ENCODE measurements at places on chromosomes 5 and 9.

DNA sequence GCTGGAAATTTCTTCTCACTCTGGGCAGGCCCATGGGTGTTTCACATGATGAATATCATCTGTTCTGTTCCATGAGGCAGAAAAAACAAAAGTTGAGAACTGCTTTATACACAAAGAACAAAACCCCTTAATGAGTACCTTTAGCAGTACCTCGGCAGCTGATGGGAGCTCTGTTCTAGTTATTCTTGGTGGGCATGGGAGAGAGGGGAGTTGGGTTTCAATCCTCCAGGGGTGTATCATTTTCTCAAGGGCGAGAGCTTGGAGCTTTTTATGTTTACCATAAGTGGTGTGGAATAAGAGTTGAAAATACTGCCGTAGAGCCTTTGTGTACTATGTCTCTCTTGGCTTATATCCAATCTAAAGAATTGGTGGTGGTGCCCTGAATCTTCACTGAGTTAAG lies 103.3 kb upstream of the ZNF608 start:
- no peak for DNase-seq

DNA sequence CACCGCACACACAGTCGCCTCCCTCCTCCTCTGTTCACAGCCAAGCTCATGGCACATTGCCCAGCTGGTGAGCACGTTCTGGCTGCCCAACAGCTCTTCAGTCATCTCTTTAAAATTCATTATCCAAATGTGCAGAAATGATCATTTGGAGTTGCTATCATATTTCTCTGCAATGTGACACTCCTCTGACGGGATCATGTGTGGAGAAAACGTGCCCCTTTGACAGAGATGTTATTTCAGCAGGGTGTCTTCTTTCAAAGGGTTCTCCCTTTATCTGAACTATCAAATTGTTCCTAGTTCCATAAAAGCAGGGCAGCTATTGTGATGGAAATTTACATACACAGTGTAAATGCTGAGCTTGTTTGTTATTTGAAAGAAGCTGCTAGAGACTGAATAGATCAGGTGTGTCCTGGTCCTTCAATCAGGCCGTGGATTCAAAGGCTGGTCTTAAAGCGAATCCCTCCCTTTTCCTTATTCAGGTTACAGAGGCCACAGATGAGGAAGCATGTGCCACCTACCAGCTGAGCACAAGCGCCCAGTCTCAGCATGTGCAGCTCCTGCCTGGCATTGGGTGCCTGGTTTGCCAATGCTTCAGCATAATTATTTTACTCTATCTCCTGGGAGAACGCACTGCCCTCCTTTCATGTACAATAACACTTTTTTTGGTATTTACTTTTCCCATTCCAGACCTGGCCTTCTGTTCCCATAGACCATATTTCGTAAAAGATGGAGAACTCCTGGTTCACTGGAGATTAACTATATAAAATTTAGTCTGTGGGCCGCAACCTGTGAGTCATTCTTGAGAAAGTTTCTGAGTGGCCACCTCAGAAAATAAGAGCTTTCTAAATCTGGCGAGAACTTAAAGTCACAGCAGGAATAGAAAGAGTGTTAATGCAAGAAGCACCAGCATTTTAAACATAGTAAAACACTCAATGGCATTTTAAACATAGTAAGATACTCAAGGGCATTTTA lies 433.7 kb downstream of the ENC1 start:
- DNase-seq = no peak

- DNase-seq = no peak
Measured at GRCh38 chr5:95883185-95884016, 60.9 kb upstream of the GLRX start.

GRCh38 chr9:110864011-110864410 lies 174.3 kb downstream of the LPAR1 start:
- no peak for DNase-seq

GRCh38 chr9:101376111-101376848 lies 8.5 kb downstream of the BAAT start:
- DNase-seq = no peak

DNA sequence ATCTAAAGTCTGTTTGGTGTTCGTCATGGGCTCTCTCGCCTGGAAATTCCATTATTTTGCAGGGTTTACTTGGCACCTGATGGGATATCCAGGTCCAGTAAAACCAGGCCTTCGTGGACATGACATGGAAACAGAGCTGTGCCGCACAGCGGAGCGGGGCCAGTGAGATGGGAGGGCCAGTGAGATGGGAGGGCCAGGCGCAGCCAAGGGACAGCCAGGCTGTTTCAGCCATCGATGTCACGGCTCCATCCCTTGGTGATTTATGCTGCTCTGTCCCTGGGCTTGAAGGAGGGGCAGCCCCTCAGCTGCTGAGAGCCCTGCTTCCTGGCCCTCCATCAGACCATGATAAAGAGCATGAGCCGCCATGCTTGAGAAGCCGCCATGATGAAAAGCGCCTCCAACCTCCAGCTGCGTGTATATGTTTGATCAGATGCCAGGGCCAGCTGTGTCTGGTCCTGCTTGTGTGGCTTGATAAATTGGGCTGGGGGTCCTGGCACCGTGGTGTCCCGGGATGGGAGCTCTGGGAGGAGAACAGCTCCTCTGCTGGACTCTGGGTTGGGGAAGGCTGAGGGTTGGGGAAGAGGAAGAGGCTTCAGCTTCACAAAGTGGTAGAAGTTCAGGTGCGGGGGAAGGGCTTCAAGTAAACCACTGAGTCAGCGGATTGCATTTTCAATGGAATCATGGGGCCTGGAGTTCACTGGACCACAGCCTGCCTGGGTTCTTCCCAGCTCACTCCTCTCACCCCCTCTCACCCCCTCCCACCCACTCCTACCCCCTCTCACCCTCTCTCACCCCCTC lies 6.1 kb upstream of the COL5A1 start:
- DNase-seq = no peak

GRCh38 chr5:115349001-115349817 lies 52.8 kb upstream of the CCDC112 start:
- no peak for DNase-seq

DNA sequence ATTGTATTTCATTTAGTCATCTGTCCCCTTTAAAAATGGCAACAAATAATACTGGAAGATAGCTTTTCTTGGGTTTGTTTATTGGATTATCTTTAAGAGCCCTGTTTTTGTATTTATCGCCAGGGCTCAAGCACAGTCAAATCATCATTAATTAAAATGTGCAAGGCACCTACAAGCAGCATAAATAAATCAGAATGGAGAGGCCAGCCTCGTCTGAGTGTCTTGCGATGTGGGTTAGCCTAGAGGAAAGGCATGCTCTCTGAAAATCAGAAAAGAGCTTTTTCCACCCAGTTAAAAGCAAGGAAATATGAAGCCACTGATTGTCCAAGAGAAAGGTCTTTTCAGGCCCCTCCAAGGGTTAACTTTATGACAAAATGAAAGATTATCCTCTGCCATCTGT lies 31.8 kb downstream of the ZFAND5 start:
- no peak for DNase-seq

DNA sequence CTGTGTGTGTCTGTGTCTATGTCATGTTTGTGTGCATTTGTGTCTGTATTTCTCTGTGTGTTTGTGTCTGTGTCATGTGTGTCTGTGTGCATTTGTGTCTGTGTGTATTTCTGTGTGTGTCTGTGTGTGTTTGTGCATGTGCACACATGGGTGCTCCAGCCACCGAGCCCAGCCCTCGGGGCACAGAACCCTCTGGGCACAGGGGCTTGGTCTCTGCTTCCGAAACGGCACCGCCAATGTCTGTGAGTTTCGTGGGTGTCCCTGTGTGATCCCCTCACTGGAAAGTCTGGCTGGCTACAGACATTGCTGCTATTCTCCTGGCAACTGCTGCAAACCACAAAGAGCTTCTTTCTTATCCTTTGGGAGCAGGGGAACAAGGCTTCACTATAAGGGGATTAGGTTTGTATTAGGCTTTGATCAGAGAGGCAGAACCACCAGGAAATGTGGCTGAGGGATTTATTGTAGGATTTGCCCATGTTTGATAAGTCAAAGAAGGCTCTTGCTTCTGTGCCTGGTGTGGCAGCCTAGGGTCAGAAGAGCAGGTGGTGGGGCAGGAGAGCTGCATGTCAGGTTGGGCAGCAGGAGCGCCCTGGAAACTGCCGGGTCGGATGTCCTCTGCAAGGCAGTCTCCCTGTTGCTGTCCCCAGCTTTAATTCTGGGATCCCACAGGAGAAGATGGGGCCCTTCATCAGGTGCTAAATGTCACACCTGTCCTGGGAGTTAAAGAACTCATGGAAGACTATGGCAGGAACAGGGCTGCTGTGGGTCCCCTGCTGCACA lies 39.6 kb upstream of the FCN1 start:
- DNase-seq = no peak

DNA sequence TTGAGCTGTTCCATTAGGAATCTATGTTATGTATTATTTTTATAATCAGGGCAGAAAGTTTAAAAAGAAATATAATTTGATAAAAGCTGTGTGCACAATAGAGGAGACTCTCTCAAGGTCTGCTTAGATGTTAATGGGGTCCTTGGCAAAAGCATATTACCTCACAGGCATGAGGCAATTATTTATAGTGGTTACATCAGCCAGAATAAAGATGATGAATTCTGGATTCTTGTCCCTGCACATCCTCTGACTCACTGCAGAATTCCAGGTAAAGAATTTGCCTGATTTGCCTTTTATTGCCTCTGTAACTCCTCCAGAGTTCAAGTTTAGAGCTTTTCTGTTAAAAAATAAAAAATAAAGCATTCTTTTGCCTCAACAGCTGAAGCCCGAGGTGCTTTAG lies 253.6 kb downstream of the MAST4 start:
- no peak for DNase-seq

GRCh38 chr5:105030153-105030552 lies 1467.6 kb upstream of the NUDT12 start:
- DNase-seq = no peak

GRCh38 chr5:132952829-132953228 lies 10.6 kb downstream of the AFF4 start:
- DNase-seq = no peak

- DNase-seq = no peak
Measured at GRCh38 chr9:16002816-16003215, 450.0 kb downstream of the CCDC171 start.

DNA sequence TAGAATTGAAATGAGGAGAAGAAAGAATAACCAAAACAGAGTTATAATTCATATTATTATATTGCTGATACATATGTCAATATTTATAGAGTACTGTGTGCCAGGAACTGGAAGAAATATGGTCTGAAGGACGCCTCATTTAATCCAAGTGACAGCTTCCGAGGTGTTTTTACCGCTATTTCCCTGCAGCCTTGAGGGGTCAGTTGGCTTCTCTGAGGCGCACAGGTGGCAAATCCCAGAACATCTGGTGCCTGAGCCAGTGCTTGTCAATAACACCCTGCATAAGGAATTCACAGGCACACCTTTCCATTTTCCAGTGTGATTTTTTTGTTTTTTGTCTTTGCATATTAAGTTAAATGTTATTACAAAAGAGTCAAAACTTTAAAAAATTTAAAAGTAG lies 43.3 kb upstream of the CTSL start:
- DNase-seq = no peak

GRCh38 chr5:3329427-3329826 lies 266.2 kb upstream of the IRX1 start:
- no peak for DNase-seq

DNA sequence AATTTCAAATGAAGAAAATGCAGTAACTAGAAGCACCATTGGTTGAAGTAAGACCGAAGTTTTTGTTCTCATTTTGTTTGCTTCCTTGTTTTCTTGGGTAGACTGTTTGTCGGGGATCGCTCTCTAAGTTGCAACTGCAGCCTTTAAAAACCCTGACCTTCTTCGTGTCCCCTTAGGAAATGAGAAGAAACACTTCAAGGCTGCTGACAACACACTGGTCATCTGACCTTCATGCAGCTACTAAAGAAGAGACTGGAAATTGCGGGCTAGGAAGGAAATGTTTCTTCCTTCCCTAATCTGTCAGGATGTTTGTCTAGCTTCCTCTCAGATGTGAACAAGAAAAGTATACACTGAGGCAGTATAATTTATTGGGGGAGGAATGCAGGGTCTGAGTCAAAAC lies 50.7 kb upstream of the CHSY3 start:
- DNase-seq = no peak

GRCh38 chr5:124034963-124035362 lies 523.0 kb downstream of the CSNK1G3 start:
- no peak for DNase-seq

DNA sequence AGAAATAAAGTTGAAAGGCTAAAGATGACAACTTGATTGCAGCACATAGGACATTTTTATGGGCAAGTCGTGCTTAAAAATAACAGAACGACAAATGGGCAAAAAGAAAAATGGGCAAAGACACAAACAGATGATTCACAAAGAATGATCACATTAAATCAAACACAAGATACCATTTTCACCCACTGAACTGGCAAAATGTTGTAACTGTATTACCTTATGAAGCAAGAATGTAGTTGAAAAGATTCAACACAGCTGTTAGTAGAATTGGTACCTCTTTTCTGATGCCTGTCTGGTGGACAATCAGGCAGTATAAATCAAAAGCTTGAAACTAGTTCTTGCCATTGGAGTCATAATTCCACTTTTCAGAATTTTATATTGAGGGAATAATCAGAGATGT lies 81.0 kb upstream of the PALM2AKAP2 start:
- DNase-seq = no peak

DNA sequence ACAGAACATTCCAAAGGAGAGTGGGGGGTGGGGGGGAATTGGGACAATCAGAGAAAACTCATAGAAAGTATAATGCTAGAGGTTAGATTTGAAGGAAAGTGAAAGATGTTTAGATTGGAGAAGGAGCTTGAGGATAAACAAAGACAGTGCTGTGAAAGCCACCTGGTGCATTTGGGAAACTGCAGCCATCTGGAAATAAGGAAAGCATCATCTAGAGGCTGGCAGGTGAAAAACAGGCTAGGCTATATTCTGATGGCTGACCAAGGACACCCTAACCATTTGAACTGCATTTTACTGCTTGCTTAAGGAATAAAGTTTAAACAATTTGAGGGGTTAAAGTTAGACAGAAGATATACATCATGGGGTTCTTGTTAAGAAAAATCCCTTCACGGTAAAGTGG lies 296.4 kb downstream of the CETN3 start:
- DNase-seq = no peak

DNA sequence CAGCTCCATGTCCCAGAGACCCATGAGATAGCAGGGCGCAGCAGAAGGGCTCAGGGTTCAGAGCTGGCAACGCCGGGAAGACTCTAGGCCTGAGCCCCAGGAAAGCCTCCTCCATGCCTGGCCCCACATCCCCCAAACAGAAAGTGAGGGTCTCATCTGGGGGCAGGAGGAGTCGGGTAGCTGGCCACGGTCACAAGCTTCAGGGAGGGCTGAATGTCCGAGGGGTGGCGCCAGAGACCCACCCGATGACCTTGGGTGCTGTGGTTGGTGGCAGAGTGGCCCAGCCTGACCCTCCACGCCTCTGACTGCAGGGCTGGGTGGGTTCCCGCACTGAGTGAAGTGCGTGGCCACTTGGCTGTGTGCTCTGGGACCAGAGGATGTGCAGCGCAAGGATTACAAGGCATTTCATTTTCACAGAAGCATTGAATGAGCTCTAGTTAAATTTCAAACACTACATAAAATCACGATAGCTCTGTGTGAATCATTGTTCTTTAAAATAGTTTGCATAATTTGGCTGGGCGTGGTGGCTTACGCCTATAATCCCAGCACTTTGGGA lies 3.0 kb downstream of the C8G start:
- DNase-seq = no peak

- DNase-seq = no peak
Measured at GRCh38 chr5:146440870-146441495, 6.2 kb upstream of the TCERG1 start.
